ENCODE measurements at places on chromosomes 16 and 17. TPM values are rescaled to one million over a fixed set of nuclear protein-coding genes. Genes with fewer than 3 reads are reported as not detected.

The ASPA gene
- 0.05 TPM for total RNA-seq

The TAT gene
- not detected for total RNA-seq

The PRAC1 gene
- total RNA-seq, result not detected

- ATAC-seq, result no peak
Measured at GRCh38 chr16:66720766-66721165, 24.2 kb upstream of the CMTM4 start.

The SMIM36 gene
- total RNA-seq, result not detected

DNA sequence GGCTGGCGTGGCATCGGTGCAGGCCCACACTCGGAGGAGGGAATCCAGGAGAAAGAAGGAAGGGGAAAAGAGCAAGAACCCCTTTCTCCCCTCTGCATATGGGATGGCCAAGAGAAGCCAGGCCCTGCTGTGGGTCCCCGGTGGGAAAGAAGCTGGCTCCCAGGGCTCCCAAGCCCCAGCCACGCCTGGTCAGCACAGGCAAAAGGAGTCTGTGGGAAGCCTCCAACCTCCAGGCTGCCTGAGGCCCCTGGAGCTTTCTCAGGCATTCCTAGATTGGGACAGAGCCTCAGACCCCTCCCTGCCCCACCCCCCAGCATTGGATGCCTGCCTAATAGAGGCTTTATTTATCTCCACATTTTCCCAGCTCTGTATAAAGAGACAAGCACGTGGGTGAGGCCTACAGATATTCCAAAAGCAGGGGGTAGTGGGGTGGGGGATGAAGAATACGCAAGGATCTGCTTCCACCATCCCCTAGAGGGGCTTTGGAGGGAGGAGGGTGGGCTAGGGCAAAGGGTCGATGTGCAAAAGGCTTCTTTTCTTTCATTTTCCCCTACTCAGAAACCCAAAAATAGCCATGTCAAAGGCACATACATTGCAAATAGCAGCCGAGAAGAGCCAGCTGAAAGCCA is 56.4 kb downstream of the MPRIP start:
- ATAC-seq, result no peak

The WNK4 gene
- total RNA-seq, result 1.5 TPM

DNA sequence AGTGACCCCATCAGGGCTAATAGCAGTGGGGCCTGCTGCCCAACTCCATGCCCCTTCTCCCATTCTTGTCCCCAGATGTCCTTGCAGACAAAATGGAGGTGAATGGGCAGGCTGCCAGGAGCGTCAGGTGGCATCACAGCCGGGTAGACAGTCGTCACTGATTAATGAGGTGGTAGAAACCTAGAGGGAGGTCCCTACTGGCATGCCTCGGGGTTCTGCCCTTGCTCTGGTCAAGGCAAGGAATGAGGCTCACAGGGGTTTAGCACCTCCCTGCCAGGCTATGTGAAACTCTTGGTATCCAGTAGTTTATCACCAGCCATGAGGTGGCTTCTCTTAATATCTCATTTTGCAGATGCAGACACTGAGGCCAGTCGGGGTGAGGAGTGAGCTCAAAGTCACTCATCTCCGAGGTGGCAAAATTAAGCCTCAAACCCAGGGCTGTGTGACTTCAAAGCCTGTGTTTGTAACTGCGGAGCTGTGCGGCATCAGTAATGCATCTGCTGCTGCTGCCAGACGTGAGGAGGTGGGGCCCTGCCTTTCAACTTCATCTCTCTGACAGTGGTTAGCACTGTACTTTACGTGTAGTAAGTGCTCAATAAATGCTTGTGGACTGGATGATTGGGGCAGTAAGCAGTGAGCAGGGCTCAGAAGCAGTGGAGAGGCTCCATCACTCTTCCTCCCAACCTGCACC is 21.3 kb downstream of the RAI1 start:
- no peak for ATAC-seq

The MAP2K6 gene
- total RNA-seq, result 2.4 TPM

DNA sequence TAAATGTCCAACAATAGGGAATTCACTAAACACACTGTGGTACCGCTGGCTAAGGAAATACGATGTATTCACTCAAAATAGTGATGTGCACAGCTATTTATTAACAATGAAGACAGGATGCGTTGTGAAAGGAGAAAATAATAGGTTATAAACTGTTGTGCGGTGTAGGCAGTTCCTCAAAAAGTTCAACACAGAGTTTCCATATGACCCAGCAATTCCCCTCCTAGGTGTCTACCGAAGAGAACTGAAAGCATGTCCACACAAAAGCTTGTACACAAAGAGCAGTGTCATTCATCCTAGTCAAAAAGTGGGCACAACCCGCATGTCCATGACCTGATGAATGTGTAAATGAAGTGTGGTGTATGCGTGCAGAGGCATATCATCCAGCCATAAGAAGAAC is 1.2 kb upstream of the CES1 start:
- no peak for ATAC-seq

- no peak for ATAC-seq
Measured at GRCh38 chr16:10405386-10405939, 19.6 kb downstream of the ATF7IP2 start.

The PMFBP1 gene
- total RNA-seq, result 3.9 TPM

DNA sequence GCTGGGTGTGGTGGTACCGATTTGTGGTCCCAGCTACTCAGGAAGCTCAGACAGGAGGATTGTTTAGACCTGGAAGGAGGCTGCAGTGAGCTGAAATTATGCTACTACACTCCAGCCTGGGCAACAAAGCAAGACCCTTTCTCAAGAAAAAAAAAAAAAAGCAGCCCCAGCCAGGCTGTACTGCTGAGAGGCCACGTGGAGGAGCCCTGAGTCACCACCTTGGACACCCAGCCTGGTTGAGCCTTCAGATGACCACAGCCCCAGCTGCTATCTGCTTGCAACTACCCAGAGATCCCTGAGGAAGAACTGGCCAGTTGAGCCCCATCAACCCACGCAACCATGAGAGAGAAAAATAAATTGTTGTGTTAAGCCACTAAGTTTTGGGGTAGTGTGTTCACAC is 23.6 kb upstream of the GPRC5C start:
- no peak for ATAC-seq

DNA sequence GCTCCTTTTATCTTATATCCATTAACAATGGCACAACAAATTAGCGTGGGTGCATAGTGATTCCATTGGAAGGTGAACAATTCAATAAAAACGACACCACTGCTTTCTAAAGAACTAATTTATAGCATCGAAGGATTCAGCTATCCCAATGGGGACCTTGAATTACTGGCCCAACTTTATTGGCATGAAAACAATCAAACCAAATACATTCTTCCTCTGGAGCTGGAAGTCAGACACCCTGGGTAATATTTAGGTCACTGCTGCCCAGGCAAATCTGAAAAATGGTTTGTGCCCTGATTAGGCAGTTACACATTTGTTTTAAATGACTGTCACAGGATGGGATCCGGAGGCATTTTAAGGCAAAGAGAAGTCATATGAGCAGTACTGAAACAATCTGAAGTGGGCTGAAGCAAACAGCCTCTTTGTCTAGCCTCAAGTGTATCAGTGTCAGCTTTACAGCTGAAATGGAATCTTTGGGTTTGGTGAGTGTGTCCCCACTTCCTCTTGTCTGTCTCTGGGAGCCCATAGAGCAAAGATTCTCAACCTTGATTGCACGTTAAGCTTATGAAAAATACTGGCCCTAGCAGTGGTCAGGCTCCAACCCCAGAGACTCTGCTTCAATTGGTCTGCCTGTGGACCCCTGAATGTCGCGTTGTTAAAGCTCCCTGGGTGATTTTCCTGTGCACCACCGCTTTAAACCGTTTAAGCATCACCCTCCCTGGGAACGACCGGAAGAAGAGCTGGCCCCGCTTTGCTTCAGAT is 30.3 kb downstream of the CDK5R1 start:
- peak; percentile 51 for ATAC-seq

- no peak for ATAC-seq
Measured at GRCh38 chr17:48444516-48445247, 14.7 kb upstream of the SKAP1 start.

DNA sequence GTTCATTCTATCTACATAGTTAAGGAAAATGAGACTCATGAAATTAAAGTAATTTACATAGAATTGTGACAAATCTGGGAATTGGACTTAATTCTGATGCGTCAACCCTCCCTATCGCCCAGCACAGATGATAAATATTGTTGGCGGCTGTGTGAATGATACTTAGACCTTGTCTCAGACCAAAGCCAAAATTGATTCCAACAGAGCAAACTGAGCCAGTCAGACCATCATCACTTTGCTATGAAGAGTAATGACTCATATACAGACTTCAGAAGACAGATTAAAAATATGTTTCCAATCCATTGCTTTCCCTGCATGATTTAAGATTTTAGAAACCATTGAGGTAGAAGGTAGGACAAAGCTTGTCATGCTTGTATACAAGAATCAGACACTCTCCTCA is 1156.7 kb upstream of the CDH8 start:
- ATAC-seq, result no peak

The TNRC6A gene
- total RNA-seq, result 40.5 TPM

- peak; percentile 96 for ATAC-seq
Measured at GRCh38 chr16:1812732-1813163, 13.9 kb downstream of the HAGH start.

- ATAC-seq, result no peak
Measured at GRCh38 chr17:28860363-28860808, 5.6 kb downstream of the ERAL1 start.

The DNAH17 gene
- 1.2 TPM for total RNA-seq

The STX1B gene
- total RNA-seq, result 0.95 TPM

DNA sequence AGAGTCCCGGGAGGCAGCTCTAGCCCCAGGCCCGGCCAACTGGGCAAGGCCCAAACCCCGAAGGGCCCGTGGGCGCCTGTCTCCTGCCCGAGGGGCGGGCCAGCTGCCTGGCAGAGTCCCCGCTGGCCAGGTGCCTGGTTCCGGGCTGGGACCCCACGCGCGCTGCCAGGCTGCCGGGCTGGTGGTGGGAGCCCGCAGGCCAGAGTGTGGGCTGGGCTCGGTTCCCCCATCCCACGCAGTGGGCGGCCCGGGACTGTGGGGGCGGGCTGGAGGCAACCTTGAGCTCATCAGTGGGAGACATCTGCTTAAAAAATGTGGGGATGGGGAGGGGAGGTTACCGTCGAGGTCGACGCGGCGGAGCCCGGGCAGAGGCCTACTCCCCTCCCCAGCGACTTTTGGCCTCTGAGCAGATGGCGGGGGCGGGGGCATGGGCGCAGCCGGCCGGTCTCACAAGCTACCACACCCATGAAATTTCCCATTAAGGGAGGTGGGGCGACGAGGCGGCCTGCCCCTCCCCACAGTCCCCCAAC is 176.4 kb upstream of the GSE1 start:
- no peak for ATAC-seq

DNA sequence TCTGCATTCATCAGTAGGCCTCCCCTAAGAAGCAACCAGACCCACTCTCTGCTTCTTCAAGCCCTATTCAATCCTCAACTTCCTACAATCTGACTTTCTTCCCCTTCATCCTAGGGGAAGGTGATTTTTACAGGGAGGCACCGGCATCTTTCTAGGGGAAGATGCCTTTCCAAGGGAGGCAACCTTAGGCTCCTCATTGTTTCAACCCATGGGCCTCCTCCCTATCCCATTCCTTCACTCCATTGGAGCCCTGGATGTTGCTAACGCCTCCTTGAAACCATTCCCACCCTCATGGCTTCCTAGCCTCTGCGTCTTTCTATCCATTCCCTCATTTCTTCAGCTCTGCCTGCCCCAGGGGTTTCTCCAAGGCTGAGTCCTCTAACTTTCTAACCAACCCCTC is 2.7 kb upstream of the CUEDC1 start:
- no peak for ATAC-seq

All from activated T-helper 17 cell treated with anti-CD3 and anti-CD28 coated beads, Interleukin-2, amount 50 U/mL, for 72 hours (primary cell).